ENCODE measurements at places on chromosomes 7 and 10.

DNA sequence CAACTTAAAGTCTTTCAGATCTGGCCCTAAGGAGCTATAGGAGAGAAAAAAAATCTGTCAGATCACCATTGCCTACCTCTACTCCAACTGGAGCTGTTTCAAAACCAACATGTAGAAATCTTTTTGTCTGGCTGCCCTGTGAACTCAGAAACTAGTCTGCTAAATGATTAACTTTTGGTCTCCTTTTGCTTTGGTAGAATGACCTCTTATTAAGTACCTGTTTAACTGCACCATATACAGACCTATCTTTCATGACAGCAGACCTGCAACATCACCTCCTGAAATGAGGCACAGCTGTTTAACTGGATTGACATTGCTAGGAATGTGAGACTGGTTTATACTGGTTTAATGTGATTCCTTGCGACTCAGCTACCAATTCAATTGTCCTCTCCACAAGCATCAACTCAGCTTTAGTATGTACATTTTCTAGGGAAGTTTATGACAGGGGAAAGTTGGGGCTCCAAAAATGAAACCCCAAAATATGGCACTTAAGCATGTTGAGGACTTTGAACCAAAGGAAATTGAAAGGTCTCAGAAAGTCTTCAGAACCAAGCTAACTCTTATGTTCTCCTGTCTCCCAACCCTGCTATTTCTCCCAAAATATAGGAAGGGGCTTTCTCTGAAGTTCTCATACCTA, 1.8 kb downstream of the CYP3A43 start:
- DNase-seq, result no peak

DNA sequence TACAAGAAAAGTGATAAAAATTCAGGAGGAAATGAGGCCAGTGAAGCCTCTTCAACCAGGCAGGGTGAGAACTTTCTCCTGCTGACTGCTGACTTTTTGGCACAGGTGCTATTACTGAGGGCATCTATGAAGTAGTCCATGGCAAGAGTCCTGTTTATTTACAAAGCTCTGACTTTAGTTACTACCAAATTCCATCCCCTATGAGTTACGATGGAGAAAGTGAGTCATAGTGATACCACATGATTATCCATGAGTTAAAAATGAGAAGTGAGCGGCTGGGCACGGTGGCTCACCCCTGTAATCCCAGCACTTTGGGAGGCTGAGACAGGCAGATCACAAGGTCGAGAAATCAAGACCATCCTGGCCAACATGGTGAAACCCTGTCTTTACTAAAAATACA, 19.9 kb downstream of the CCDC3 start:
- no peak for DNase-seq

DNA sequence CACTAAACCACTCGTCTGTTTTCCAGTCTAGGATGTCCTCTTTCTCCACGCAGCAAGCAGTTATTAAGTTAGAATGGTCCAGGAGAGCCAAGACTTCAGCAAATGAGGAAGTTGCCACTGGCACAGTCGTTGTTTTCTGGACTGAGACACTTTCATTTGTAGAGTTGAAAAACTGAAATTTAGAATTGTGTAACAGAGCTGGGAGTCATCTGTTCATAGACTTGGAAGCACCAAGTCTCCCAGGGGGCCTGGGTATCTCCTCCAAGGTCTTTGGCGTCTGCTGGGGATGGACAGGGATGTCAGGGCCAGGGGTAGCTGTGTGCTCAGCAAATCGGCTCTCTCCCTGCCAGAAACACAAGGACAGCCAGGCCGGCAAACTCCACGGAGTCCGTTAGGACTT, 208.4 kb downstream of the FANK1 start:
- no peak for DNase-seq

GRCh38 chr10:13840036-13840435, 253.3 kb downstream of the PRPF18 start:
- DNase-seq, result no peak

DNA sequence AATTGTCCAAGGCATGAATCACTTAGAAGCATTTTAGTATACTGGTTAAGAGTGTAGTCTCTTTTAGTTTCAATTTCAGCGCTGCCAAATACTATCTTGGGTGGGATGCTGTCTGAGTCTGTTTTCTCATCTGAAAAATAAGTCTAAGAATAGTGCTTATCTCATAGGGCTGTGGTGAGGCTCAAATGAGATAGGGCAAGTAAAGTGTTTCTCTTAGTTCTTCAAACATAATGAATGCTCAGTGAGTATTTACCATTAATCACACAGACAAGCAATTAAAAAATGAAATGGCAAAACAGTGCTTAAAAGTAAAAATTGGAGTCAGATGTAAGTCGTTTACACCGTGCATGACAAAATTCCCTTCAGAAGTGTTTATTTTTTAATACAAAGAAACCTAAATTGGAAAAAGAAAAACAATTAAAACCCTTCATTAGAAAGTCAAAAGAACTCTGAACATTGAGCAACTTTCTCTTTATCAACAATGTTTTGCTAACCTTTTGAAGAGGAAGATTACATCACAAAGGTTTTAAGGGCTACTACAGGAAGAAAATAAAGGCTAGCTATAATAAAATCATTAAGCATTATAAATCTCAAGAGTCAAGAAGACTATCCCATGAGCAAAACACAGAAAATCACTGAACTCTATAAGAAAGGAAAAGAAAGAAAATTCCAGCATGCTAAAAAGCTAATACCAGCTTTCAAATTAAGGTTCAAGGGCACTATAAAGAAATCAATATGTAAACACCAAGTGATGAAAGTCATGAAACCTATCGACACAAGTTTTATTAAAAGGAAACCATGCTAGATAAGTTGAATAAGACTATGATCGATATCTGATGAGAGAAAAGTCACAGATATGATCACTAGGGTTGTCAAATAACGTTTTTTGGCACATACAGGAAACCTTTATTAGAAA, 45.6 kb upstream of the C1GALT1 start:
- DNase-seq, result no peak

DNA sequence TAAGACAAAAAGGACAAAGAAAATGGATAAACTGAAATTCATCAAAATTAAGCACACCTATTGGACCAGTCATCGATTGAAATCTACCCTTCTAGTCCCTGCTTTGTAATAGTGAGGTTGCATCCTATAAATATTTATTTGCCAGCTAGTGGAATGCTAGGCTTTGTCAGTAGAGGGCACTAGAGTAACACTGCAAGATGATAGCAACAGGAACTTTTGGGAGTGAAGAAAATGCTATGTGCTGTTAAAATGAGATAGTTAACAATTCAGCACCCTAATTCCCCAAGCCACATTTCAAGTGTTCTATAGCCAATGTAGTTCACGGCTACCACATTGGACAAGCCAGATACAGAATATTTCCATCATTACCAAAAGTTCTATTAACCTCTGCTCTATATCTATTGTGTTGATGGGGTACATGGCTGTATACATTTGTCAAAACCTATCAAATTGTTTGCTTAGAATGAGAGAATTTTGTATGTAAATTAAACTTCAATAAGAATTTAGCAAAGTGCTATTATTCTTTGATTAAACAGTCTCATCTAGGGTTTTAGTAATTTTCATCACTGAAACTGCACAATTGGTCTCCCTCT, 69.8 kb downstream of the LSMEM1 start:
- DNase-seq, result no peak

GRCh38 chr7:99949645-99950228, 20.3 kb upstream of the GJC3 start:
- DNase-seq, result no peak

DNA sequence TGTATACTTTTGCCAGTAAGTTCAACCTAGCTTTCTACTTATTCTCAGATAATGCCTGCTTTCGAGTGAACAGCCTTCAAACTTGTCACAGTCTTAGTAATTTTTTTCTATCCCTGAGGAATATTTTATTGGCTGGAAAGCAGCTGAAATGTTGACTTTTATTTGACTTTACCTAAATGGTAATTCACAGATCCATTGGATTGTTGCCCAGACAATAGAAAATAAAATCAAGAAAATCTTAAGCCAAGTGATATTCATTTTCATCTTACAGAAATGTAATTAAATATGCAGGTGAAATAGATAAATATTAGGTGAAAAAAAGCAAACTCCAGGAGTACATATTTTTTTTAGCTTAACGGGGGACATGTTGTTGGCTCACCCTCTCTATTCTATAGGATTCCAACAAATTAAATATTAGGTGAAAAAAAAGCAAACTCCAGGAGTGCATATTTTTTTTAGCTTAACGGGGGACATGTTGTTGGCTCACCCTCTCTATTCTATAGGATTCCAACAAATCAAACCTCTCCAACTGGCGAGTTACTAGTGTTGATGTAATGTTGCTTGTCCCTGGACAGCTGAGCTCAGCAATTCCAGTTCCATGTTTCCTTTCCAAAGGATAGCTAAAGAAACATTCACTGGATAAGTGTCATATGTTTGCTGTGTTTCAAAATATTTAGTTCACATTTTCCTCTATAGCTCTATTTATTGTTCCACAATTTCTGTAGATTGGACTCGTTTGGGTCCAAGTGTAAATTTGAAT, 4.2 kb downstream of the TMEM26 start:
- DNase-seq, result no peak

DNA sequence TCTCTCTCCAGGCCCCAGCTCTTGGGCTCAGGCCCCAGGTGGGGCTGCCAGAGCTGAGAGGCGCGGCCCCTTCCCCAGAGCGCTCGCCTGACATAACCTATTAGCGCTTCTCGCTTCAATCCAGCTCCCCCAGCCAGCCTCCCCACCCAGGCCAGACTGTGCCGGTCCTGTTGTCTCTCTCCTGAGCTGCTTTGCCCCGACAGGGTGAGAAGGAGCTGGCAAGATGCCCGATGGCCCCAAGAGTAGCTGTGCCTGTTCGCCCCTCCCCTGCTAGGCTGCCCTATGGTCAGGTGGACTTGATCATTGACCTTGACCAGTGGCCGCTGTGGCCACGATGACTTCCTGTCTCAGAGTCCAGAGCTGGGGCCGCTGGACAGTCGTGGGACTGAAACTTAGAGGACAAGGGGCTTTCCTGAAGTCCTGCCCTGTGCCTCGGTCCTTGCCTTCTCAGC, 9.1 kb downstream of the TMEM270 start:
- DNase-seq, result no peak

DNA sequence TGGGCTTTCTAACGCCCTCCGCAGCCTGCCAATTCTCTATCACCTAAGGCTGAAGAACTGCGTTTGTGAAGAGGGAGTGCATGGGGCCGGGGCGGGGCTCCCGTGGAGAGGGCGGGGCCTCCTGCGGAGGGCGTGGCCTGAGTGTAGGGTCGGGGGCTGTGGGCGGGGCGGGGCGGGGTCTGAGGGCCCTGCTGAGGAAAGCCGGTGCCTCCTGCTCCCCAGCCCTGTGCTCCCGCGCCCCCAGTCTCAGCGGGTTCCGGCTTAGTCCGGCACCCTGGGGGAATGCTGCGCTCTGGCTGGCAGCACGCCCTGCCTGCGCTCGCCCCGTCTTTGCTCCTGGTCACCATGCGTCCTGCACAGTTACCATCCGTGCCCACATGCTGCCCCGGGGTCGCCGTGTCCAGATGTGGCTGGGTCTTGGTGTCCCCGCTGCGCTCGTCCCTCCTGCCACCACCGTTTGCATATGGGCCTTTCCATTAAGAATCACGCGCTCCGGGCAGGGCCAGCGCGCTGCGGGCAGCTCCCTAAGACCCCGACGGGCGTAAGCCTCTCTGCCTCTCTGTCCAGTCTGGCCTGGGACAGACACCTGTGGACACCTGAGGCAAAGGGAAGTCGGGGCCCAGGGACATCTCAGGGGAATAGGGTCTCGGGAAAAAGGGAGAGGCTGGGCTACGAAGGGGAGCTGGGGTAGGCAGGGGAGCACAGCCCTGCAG, 144.0 kb upstream of the RET start:
- DNase-seq, result no peak

DNA sequence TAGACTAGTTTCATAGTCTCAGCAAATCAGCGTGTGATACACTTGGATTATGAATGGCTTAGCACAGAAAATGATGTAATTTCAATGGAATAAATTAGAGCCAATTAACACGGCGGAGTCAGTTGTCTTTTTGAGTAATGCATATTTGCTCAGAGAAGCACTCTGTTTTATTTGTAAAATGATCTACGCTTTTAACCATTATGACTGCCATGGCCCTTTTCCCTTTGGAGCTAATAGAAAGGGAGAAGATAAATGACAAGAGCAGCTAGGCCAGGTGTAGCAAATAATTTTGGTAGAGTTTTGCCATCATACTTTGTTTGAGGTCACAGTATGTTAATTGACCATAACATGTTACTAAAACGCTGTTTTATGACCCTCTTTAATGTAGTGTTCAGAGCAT, 86.8 kb downstream of the GPR158 start:
- no peak for DNase-seq

- no peak for DNase-seq
Measured at GRCh38 chr7:71019706-71020105, 112.2 kb upstream of the GALNT17 start.

DNA sequence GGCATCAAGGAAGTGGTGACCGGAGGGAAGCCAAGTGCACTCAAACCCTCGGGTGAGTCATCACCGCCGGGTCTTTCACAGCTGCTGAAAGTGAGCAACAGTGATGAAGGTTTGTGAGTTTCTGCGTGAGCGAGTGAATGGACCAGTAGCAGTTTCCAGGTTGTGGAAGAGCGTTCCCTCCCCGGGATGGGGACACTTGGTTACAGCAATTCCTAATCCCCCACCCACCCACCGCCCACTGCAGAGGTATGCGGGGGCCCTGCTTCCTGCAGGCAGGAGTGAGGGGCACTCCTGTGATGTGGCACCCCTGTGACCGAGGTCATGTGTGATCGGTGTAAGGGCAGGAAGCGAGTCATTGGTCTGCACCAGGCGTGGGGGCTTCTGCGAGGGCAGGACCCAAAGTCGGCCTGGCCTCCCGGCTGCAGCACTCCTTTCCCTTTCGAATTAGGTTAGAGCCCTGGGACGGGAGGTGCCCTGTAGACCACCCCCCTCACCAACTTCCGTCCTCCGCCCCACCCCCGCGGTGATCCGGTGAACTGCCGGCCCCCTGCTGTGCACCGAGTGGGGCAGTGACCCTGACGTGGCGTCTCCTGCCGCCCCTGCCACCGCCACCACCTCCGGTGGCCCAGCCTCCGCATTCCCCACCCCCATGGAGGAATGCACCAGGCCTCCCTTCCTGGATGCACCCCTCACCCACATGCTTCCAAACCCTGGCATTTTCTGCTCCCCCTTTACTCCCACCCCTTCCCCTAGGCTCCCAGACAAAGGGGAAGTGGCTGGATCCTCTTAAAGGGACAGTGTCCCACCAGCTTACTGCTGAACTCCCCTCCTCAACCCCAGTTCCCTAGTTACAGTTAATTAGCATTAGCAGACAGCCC, 10.9 kb downstream of the LIMK1 start:
- DNase-seq, result no peak

Data from nucleus accumbens (tissue), 56 donors.